Activated naive CD8-positive, alpha-beta T cell treated with anti-CD3 and anti-CD28 coated beads for 36 hours (primary cell): ENCODE measurements at places on chromosomes 7 and 10. TPM values are rescaled to one million over a fixed set of nuclear protein-coding genes. Genes with fewer than 3 reads are reported as not detected.

DNA sequence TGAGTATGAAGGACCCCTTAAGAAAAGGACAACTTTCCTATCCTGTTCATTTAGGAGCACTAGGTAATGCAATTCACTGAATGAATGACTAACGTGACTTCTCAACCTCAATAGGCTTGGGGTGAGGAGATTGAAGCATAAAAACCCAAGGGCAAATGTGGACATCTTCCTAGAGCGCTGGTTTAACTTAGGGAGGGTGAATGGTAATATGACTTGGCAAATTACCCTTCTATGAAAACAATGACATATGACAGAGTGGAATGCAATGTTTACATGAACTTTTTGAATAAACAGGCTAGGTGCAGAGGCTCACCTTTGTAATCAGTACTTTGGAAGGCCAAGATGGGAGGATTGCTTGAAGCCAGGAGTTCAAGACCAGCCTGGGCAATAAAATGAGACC lies 83.9 kb upstream of the ANK3 start:
- H3K4me3 ChIP-seq = no peak overlapping the region
- DNase-seq = no peak
- no peaks in the 10 kb centered on the region for H3K27me3 ChIP-seq
- no peaks in the 10 kb centered on the region for H3K36me3 ChIP-seq
- no peak overlapping the region for H3K27ac ChIP-seq
- H3K4me1 ChIP-seq = no peaks in the 10 kb centered on the region

GRCh38 chr10:2790396-2791188 lies 276.8 kb upstream of the PFKP start:
- H3K4me3 ChIP-seq = no peak overlapping the region
- H3K27ac ChIP-seq = no peak overlapping the region
- no peak for DNase-seq
- H3K4me1 ChIP-seq = peaks cover 15% of the 10 kb centered on the region

GRCh38 chr10:123563994-123564393 lies 102.2 kb upstream of the GPR26 start:
- H3K4me3 ChIP-seq = no peak overlapping the region
- no peak overlapping the region for H3K27ac ChIP-seq
- no peaks in the 10 kb centered on the region for H3K4me1 ChIP-seq

The TMEM270 gene
- total RNA-seq = not detected

- H3K27me3 ChIP-seq = peaks cover 12% of the 10 kb centered on the region
- H3K4me3 ChIP-seq = no peak overlapping the region
- no peak for DNase-seq
- H3K27ac ChIP-seq = no peak overlapping the region
- no peaks in the 10 kb centered on the region for H3K4me1 ChIP-seq
Observed at GRCh38 chr10:50210876-50211275, 40.4 kb downstream of the ASAH2 start.

DNA sequence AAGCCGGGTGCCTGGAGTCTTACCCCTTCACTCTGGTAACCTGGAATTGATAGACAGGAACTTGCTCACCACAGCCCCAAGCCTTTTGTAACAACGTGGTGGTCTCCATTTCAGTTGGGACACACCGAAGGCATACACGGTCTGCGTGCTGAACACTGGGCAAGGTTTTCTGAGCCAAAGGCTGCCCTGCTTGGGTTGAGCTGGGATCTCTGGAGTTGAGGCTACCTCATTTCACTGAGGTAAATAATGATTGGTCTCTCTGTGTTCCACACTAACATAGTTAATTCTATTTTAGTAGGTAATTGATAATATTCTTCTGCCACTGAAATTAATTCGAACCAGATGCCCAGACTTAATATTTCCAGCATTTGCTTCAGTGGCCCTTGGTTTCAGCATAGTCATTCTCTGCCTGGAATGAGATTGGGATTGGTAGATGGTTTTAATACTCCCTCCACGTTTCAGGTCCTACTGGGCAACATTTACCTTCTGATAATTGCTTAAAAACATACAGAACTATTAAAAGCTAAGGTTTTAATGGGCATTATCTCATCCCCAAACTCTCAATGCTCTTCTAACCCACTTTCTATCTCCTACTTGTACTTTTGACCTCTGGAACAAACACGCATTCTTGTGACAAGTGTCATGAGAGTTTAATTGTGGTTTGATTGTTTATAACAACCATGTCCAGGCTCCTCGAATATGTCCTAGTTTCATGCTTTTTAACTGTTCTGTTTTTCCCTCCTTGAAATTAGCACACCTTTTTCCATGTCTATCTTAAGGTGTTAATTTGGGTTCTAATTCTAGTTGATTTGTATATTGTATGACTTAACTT lies 202.3 kb upstream of the KLF6 start:
- DNase-seq = no peak
- peaks cover 5% of the 10 kb centered on the region for H3K4me1 ChIP-seq
- peaks cover 5% of the 10 kb centered on the region for H3K36me3 ChIP-seq
- no peaks in the 10 kb centered on the region for H3K27me3 ChIP-seq
- H3K27ac ChIP-seq = no peak overlapping the region
- H3K4me3 ChIP-seq = no peak overlapping the region

The CHAT gene
- total RNA-seq = not detected

DNA sequence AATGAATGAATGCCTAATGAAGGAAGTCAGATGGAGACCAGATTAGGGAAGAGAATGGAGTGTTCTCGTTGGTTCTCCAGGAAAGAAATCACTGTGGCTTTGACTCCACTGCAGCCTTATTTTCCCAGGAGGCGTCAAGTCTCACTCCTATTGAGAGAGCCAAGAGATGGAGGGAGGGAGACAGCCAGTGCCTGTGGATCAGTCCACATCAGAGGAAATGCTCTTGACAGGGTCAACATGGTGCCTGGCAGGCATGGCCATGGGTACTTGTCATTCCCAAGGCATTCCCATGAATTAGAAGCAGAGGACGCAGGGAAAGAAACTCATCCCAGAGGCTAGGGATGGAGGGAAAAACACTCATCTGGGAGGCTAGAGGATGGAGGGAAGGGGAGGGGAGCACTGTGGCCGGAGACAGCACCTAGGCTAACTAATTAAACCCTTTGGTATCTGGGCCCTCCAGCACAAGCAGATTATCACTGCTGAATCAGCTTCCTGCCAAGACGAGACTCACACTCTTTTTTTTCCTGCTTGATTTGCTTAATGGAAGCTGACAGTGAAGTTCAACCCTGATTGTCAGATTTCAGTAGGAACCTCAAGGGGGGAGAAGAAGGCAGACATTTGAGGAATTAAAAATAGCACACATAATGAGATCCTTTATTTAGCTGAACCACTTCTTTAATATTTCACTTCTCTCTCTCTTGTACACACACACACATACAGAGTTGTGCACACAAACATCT lies 1233.2 kb upstream of the AUTS2 start:
- no peak for DNase-seq
- H3K27ac ChIP-seq = no peak overlapping the region
- H3K4me1 ChIP-seq = no peaks in the 10 kb centered on the region
- no peaks in the 10 kb centered on the region for H3K36me3 ChIP-seq
- H3K4me3 ChIP-seq = no peak overlapping the region

The SORCS3 gene
- not detected for total RNA-seq

The LEP gene
- total RNA-seq = not detected

DNA sequence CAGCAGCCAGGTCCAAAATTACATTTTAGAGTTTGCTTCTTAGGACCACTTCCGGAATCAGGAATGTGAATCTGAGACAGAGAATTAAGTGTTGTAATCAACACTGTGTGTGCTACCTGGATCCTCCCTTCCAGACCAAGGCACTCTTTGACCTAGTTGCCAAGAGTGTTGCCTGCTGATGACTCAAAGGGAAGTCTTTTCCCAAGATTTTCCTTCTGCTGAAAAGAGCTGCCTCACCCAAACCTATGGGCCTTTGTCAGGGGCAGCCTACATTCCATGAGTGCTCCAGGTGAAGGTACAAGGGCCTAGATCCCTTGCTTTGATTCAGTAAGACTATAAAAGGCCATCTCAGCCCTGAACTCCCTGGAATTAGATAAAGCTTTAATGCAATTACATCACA lies 712.5 kb upstream of the ANKRD30A start:
- no peak overlapping the region for H3K27ac ChIP-seq
- no peak overlapping the region for H3K4me3 ChIP-seq
- DNase-seq = no peak
- no peaks in the 10 kb centered on the region for H3K4me1 ChIP-seq
- no peaks in the 10 kb centered on the region for H3K36me3 ChIP-seq
- H3K27me3 ChIP-seq = no peaks in the 10 kb centered on the region

DNA sequence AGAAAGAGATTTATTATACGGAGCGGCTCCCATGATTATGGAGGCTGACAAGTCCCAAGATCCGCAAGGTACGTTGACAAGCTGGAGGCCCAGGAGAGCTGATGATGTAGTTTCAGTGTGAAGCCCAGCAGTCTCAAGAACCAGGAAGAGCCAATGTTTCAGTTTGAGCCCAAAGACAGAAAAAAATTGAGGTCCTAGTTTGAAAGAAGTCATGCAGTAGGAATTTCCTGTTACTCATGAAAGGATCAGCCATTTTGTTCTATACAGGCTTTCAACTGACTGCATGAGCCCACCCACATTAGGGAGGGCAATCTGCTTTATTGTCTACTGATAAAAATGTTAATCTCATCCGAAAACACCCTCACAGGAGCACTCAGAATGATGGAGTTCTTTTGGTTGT lies 51.5 kb downstream of the CCDC71L start:
- no peaks in the 10 kb centered on the region for H3K36me3 ChIP-seq
- H3K27ac ChIP-seq = no peak overlapping the region
- no peaks in the 10 kb centered on the region for H3K27me3 ChIP-seq
- no peaks in the 10 kb centered on the region for H3K4me1 ChIP-seq
- no peak overlapping the region for H3K4me3 ChIP-seq

GRCh38 chr7:47536661-47537611 lies 45.0 kb downstream of the TNS3 start:
- no peak for DNase-seq
- no peaks in the 10 kb centered on the region for H3K4me1 ChIP-seq
- peaks cover 23% of the 10 kb centered on the region for H3K27me3 ChIP-seq
